ENCODE measurements at places on chromosomes 2 and 18. TPM values are rescaled to one million over a fixed set of nuclear protein-coding genes. Genes with fewer than 3 reads are reported as not detected.

The MYCN gene
- 1.5 TPM for total RNA-seq

The ANKRD30BL gene
- total RNA-seq, result not detected

The DCDC2C gene
- not detected for total RNA-seq

The ID2 gene
- total RNA-seq, result 100.0 TPM

The ATP5F1A gene
- total RNA-seq, result 799 TPM

The LYPD1 gene
- total RNA-seq, result not detected

The CCDC141 gene
- 0.42 TPM for total RNA-seq

The HOXD12 gene
- total RNA-seq, result not detected

The SUMO1 gene
- 88.0 TPM for total RNA-seq

The RGPD6 gene
- 25.5 TPM for total RNA-seq

The ALPP gene
- total RNA-seq, result 0.11 TPM

The ARL5A gene
- total RNA-seq, result 46.5 TPM

The ARHGEF4 gene
- 2.6 TPM for total RNA-seq

The CRYBA2 gene
- total RNA-seq, result 3.4 TPM

The IL36RN gene
- total RNA-seq, result not detected

The TMEM178A gene
- total RNA-seq, result 0.49 TPM

The TWIST2 gene
- 0.82 TPM for total RNA-seq

The CDKL4 gene
- not detected for total RNA-seq

The SERPINB11 gene
- not detected for total RNA-seq

The CDK15 gene
- total RNA-seq, result 0.72 TPM

The ME2 gene
- total RNA-seq, result 59.4 TPM

The NT5DC4 gene
- total RNA-seq, result not detected

The CD8A gene
- total RNA-seq, result 1.2 TPM

The ANKRD30B gene
- total RNA-seq, result not detected

The VSNL1 gene
- total RNA-seq, result 7.4 TPM

The ABHD1 gene
- total RNA-seq, result not detected

The ARHGAP15 gene
- 1.6 TPM for total RNA-seq

The SP140 gene
- 1.7 TPM for total RNA-seq

The MOGAT1 gene
- 0.24 TPM for total RNA-seq

The ONECUT2 gene
- 0.05 TPM for total RNA-seq

The BBS5 gene
- total RNA-seq, result 2.4 TPM

The AQP12A gene
- 20.5 TPM for total RNA-seq

The LRP1B gene
- total RNA-seq, result 0.10 TPM

The CHRNG gene
- not detected for total RNA-seq

The MSTN gene
- 0.11 TPM for total RNA-seq

The LTBP1 gene
- 23.1 TPM for total RNA-seq

The GDF7 gene
- 0.11 TPM for total RNA-seq

The EFR3B gene
- total RNA-seq, result 1.7 TPM

The STPG4 gene
- total RNA-seq, result 0.47 TPM

The CCDC178 gene
- total RNA-seq, result not detected

The CENPA gene
- total RNA-seq, result 6.5 TPM

The WDR12 gene
- total RNA-seq, result 54.2 TPM

The SAG gene
- total RNA-seq, result not detected

The GKN1 gene
- total RNA-seq, result not detected

The FEV gene
- 6.5 TPM for total RNA-seq

The C2orf78 gene
- total RNA-seq, result not detected

The KLHL14 gene
- 0.08 TPM for total RNA-seq

The PROM2 gene
- total RNA-seq, result 27.4 TPM

The NUP35 gene
- 19.1 TPM for total RNA-seq
